SHP77 treated with DMSO at 0.1 percent for 48 hours (cell line): ENCODE measurements at places on chromosomes 11 and 22.
A peak's percentile ranks its signal among the peaks of the same experiment; 100 is the strongest.

GRCh38 chr11:100922121-100922520 is 207.5 kb downstream of the PGR start:
- DNase-seq, result no peak

GRCh38 chr11:125228993-125229392 is 64.4 kb downstream of the PKNOX2 start:
- no peak for DNase-seq

GRCh38 chr11:7640816-7641215 is 32.5 kb downstream of the CYB5R2 start:
- no peak for DNase-seq

- DNase-seq, result no peak
These were observed 120.7 kb downstream of the TIMP3 start for GRCh38 chr22:32922186-32922585.

- no peak for DNase-seq
These were observed 41.3 kb downstream of the LRRC32 start for GRCh38 chr11:76629116-76629852.

DNA sequence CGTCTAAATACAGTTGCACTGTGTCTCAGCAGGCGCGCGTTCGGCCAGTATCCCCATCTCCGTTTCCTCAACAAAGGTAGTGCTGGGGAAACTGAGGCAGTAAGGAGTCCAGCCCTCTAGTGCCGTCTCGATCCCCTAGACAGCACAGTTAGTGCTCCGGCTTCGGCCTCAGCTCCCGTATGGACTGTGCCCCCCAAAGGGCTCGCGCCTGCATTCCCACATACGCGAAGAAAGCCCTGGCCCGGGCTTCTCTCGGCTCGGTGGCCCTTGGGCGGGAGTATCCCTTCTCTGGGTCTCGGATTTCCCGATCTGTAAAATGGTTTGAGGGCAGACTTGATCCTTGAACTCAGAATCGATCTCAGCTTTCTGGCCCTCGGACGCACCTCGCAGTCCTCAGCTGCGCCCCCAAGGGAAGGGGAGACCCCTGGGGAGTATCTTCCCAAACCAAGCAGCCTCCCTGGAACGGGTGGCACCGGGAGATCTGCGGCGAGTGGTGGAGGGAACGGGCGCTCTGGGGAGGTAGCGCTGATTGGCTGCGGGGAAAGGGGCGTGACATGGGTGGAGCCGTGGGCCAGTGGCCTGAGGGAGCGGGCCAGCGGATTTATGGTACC is 759 bp upstream of the PEX16 start:
- DNase-seq, result peak; percentile 84

DNA sequence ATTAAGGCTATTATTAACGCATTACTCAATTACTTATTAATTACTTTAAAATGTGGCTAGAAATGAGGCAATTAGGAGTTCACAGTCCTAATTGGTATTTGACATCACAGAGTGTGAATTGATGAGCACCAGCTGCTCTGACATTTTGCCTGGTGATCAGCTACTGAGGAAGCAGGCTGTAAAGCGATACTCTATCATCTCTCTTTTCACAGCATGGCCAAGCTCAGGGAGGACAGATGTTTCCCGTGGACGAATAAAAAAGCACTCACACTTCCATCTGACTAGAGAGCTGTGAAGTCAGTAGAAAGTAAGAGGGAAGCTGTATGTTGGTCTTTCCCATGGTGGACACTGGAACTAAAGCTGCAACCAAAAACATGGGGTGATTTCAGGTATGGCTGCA is 29.1 kb upstream of the SYT9 start:
- DNase-seq, result no peak

GRCh38 chr11:64593156-64594105 is 2.4 kb downstream of the SLC22A12 start:
- no peak for DNase-seq

- DNase-seq, result no peak
These were observed 151.4 kb downstream of the FBXO7 start for GRCh38 chr22:32625985-32626384.

DNA sequence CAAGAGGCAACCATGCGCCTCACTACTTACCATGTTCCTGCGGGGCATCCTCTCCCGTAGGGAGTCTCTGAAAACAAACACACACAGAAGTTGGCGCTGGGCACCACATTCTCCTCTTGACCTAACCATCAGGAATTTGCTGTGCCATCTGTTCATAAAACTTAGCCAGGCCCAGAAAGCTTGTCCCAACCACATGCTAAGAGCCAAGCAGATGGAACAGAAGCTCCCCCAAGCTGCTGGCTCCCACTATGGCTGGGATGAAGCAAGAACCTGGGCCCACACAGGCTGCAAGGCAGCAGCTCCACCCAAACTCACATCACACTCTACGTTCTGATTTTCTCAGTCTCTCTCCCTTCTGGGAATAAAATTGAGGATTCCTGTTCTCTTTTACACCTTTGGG is 17.4 kb downstream of the HPS4 start:
- DNase-seq, result no peak

- no peak for DNase-seq
These were observed 62.0 kb downstream of the NCAM1 start for GRCh38 chr11:113023228-113023627.

- DNase-seq, result peak; percentile 6
These were observed 78.3 kb upstream of the KCNQ1OT1 start for GRCh38 chr11:2777871-2778629.

DNA sequence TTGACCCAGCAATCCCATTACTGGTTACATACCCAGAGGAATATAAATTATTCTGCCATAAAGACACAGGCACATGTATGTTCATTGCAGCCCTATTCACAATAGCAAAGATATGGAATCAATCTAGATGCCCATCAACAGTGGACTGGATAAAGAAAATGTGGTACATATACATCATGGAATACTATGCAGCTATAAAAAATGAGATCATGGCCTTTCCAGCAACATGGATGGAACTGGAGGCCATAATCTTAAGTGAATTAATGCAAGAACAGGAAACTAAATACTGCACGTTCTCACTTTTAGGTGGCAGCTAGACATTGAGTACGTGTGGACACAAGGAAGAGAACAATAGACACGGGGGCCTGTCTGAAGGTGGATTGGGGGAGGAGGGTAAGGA is 15.1 kb upstream of the WNT11 start:
- no peak for DNase-seq

DNA sequence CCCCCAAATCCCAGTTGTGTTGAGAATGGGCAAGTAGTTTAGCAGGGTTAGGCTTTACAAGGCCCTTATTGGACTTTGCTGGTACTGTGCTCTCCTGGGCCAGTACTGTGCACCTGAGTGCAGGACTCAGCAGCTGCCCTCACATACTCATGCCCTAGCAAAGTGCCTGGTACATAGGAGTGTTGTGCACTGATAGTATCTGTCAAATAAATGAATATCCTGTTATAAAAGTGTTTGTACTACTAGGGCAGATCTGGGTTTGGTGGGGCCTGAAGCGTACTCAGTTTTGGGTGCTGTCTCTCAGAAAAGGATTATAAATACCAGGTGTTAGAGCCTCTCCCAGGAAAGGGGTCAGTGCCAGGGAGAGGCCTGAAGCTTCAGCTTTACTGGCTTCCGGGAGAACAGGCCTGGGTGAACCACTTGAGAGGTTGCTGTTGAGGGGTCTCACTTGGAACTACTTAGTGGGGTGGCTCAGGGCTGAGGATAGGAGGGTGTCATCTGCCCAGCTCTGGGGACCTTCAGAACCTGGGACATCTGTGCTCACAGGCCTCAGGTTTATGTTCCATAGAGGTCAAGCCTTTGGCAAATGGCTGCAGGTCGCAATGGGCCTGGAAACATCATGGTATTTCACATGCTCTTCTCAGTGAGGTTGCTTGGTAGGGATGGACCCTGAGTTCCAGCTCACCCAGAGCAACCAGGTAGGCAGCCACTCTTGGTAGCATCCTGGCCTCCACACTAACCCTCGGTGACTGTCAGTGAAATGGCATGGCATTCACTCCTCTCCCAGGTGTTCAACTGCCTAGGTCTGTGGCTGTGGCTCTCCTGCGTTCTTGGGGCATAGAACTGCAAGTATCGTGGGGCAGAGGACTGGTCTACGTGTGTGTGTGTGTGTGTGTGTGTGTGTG is 106.1 kb downstream of the ZBTB16 start:
- no peak for DNase-seq

DNA sequence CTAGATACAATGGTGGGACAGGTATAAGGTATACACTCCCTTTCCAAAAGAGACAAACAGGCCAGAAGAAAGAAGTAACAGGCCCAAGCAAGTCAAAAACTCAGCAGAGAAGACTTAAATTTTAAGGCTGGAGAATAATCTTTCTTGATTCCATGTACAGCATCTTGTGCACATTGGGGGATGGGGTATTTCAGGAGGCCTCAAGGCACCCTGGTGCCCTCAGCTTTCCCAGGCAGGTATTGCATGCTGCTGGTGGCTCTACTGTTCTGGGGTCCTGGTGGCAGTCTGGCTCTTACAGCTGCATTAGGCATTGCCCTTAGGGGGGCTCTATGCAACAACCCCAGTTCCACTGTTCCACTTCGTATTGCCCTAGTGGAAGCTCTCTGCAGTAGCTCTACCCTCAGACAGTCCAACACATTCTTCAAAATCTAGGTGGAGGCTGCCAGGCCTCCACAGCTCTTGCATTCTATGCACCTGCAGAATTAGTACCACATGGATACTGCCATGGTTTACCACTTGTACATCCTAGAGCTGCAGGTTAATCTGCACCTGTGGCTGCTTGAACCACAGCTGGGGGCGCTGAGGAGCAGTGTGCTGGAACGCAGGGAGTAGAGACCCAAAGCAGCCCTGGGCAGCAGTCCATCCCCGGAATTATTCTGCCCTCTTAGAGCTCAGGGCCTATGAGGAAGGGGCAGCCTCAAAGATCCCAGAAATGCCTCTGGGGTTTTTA is 4.2 kb upstream of the CTSC start:
- DNase-seq, result no peak

- no peak for DNase-seq
These were observed 101.7 kb downstream of the FAM181B start for GRCh38 chr11:82631722-82632630.

DNA sequence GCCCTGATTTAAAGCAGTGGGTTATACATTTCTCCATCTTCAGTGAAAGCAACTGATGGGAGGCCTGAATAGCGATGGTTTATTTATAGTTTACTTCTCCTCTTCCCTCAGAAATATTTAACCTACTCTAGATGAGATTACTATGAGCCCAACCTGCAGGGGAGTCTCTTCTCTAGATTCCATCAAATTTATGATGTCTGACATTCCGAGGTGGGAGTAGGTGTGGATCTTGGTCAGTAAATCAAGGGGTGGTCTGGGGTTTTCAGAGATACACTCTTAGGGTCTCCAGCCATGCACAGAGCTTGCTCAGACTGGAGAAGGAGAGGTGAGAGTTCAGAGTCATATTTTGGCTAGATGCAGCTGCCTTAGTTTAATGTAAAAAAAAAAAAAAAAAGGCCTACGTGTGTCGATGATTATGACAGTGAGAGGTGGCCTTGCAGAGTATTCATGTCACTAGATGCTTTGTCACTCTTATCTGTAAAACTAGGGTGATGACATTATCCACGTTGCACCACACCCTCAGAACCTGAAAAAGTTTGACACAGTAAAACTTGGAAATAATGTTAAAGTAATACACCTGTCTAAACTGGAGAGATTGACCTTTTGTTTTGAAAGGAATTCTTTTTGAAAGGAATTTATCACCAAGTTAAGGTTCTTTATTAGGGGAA is 81.2 kb downstream of the EXT2 start:
- no peak for DNase-seq

DNA sequence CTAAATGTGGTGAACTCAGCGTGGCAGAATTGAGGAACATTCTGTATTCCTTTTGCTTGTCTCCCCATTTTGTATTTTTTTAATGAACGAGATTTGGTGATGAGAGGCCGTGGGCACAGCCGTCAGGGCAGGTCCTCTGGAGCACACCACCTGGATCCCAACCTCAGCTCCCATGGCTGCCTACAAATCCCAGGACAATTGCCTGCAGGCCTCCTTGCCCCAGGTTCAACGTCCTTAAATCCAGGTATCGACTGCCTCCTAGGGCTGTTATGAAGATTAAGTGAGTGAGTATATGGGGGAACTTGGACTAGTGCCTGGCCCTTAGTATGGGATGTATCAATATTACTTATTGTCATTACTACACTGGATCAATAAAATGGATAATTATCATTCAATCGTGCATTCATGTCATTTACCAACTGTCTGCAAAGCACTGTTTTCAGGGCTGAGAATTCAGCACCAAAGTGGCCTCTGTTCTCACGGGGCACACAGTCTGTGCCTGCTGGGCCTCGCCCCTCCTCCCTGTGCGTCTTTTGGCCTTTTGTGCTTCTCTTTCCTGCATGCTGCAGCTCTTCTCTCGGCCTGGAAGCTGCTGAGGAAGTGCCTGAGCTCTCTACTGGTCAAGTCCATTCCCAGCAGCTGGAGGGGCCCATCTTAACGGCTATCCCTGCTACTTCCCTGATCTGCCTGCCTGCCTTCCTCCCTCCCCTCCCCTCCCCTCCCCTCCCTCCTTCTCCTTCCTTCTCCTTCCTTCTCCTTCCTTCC is 1343.7 kb downstream of the BRD1 start:
- no peak for DNase-seq

DNA sequence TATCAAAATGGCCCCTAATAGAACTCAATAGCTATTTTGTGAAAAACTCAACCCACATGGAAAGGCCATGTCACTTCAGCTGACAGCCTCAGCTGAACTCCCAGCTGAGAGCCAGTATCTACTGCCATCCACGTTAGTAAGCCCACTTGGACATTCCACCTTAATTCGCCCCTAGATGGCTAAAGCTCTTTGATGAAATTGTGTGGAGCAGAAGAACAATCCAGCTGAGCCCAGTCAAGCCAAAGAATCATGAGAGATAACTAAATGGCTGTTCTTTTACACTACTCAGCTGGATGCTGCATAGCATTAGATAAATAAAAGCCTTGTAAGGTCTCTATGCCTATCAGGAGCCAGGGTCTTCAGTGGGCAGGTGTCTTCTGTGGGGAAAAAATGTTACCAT is 396.8 kb downstream of the AASDHPPT start:
- DNase-seq, result no peak

- no peak for DNase-seq
These were observed 272.1 kb downstream of the FAM76B start for GRCh38 chr11:95517453-95517852.

GRCh38 chr11:10650630-10651029 is 42.9 kb downstream of the IRAG1 start:
- no peak for DNase-seq

- no peak for DNase-seq
These were observed 895 bp upstream of the DAGLA start for GRCh38 chr11:61679296-61679695.

DNA sequence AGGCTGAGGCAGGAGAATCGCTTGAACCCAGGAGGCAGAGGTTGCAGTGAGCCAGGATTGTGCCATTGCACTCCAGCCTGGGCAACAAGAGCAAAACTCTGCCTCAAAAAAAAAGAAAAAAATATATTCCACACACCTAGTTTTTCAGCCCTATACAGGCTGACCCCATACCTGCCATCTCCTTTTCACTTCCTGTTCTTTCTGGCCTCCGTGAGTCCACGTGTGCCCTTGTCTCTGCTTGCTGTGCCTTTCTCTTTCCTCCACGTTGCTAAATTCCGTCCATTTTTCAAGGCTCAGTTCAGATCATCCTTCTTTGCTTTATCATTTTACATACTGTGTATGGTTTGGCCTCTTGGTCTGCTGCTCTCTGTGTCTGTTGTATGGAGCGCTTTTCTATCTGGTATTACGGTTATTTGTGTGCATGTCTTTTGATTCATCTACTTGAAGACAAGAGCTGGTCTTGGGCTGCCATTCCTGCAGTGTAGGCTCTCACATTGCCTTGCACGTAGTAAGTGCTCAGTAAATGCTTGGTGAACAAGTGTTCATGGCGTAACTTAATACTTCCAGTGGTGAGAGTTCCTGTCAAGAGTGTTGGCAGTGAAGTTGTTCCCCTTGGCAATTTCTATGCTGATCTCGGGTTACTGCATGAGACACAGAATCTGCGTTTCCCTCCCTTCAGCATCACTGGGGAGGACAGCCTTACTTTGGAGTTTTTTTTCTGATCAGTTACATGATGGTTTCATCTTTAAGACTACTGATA is 57.5 kb downstream of the PTPRJ start:
- DNase-seq, result no peak
